ENCODE measurements at places on chromosomes 7 and 10.

DNA sequence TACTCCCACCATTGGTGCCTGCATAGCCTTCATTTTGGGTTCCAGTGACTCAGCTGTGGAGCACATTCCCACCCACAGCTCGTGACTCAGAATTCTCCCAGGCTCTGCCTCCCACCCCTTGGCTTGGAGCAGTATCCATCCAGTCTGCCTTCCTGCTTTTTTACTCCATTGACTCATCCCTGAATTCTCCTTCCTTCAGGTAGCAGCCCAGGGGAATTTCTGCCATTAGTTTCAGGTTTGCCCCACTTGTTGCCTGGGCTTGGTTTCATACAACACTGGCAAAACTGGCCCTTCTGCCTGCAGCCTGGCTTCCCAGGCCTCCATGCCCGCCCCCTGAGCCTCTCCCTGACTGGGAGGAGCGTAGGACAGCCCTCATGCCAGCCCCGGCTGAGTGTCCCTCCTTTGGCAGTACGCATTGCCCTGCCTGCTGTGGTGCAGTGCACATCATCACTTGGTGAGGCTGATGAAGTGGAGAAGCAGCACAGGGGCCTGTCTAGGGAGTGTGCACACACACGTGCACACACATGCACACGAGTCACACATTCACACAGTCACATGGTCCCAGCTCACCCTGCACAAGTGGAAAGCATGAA lies 55.0 kb downstream of the SNX10 start:
- DNase-seq = no peak

- no peak for DNase-seq
Observed at GRCh38 chr7:117126676-117127075, 173.4 kb downstream of the ST7 start.

GRCh38 chr10:68625316-68625921 lies 65.3 kb downstream of the TET1 start:
- DNase-seq = no peak

DNA sequence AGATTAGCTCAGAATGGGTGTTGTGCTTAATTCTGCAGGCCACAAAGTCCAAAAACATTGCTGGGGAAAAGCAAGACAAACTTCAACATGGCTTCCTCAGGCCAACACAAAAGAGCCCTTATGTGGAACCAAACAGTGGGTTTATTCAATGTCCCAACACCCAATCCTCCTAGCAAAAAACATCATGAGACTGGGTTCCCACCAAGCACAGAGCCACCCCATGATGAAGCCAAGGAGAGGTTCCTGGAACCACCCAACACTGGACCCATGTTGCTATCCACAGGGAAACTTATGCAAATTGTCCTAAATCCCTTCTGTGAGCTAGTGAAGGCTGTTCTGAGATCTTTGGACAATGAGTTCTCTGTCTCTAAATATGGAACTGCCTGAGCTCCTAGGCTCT lies 24.0 kb downstream of the SLC25A13 start:
- DNase-seq = no peak

DNA sequence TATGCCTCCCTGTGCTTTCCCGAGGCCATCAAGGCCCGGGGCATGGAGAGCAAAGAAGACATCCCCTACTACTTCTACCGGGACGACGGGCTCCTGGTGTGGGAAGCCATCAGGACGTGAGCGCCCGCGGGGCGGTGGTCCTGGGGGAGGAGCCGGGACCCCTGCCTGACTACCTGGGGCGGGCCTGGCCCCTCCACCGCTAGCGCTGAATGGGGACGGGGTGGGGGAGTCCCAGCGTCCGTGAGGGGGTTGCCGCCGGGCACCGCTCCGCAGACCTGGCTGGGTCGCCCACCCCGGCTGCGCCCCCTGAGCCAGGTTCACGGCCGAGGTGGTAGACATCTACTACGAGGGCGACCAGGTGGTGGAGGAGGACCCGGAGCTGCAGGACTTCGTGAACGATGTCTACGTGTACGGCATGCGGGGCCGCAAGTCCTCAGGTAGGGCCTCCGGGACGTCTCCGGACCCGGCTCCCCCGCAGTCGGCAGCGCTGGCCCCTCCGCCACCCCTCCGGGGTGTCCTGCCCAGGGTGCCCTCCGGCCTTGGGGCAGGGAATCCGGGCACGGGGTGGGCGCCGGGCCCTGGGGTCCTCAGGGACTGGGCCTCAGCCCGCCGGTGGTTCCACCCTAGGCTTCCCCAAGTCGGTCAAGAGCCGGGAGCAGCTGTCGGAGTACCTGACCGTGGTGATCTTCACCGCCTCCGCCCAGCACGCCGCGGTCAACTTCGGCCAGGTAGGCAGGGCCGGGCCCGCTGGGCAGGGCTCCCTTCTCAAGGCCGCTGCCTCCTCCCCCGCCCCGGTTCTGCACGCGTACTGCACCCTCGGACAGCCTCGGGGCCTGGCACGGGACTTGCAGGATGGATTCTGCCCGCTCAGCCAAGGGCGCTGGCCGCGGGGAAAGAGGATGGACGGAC lies 69.3 kb downstream of the ALOX5 start:
- DNase-seq = no peak

GRCh38 chr7:158908552-158908951 lies 52.2 kb downstream of the DYNC2I1 start:
- DNase-seq = no peak

- DNase-seq = no peak
Observed at GRCh38 chr7:27850531-27850930, 110.6 kb downstream of the TAX1BP1 start.

DNA sequence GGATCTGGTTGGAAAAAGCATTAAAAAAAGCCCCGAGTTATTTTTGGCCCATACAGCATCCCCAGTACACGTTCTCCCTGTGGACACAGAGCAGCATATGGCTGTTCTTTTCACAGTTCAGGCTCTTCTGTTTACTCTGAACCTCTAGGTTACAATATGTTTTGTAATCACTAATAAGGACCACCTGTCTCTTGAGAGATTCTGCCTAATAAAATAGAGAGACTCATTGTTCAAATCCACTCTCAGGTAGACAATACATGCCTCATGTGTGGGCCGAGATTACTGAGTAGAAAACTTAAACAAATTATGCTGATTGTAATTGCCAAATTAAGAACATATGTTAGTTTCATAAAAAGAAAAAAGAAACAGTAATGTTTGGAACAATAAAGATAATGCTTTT lies 647.7 kb downstream of the GRM8 start:
- peak; percentile 96 for DNase-seq

GRCh38 chr10:75899816-75900390 lies 468.5 kb downstream of the LRMDA start:
- DNase-seq = no peak

GRCh38 chr7:14047709-14048399 lies 58.4 kb upstream of the ETV1 start:
- DNase-seq = no peak
